Thyroid gland (tissue), 4 donors: ENCODE measurements at places on chromosomes 7 and 10.

DNA sequence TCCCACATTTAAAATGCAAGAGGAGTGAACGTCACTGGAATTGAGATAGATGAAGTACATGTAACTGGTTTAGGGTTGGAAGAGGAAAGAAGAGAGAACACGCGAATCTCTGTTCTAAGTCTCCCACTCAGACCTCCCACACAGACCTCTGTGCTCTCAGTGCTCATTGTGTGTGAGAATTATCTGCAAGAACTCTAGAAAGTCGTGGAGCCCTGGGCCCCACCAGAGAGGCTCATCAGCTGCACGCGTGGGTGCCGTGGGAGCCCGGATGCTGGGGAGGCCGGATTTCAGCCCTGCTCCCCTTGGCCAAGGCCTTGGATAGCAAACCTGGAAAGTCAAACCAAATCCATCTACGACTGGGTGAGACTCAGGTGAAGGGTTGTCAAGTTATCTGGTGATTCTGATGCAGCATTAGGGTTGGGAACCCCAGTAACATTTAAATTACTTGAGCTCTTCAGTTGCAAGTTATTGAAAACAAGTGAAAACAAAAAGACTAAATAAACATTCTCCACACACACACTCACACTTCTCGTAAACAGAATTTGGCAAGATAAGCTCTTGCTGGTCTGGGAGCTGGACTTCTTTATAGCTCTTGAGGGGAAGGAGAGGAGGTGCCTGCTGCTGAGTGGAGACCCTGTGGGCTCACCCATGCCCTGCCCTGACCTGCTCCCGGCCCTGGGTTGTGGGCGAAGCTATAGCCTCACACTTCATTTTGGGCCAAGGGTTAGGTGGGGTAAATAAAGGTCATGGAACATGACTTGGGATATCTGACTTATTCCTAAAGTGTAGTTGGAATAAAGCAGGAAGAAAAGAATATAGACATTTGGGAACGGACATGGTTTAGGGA, 250.3 kb downstream of the ADARB2 start:
- no peak for DNase-seq

GRCh38 chr10:14578060-14578952, 196.4 kb downstream of the FAM107B start:
- no peak for DNase-seq

DNA sequence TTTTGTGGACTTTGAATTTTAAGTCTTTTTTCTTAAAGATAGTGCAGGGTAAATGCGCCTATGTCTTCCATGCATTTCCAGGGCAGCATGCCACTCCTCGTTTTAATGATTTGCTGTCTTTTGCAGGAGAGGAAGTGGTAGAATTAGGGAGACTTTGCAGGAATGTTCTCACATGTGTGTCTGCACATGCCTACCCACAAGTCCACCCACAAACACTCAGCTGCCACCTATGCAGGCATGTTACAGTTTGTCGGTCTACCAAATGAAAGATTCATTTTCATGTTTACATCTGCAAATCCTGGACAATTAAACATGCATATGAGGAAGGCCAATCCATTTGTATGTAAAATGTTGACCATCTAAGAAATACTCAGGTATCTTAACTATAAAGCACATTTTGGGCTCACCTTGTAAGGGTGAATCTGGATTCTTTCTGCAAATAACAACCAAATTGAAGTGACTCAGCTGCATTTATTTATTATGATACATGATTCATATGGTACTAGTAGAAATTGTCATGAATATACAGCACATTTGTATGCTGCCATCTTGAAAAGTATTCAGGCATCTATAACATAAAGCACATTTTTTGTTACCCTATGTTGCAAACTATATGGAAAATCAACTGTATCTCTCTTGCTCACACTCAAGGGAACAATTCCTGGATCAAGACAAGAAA, 4.7 kb upstream of the TEX36 start:
- no peak for DNase-seq

DNA sequence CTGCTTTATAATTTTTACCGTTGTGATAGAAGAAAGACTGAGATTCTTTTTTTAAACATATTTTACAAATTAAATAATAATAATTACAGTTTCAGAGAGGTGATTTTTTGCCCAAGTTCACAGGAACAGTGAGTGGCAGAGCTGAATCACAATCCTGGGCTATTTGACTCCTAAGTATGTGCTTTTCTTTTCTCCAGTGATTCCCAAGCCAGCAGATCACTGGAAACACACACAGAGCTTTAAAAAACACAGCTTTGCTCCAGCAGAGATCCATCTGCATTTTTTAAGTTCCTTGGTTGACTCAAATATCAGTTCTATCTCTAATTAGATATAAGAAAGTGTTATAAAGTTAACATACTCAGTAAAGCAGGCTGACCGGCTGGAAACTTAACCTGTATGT, 69.0 kb downstream of the AHR start:
- DNase-seq: no peak

DNA sequence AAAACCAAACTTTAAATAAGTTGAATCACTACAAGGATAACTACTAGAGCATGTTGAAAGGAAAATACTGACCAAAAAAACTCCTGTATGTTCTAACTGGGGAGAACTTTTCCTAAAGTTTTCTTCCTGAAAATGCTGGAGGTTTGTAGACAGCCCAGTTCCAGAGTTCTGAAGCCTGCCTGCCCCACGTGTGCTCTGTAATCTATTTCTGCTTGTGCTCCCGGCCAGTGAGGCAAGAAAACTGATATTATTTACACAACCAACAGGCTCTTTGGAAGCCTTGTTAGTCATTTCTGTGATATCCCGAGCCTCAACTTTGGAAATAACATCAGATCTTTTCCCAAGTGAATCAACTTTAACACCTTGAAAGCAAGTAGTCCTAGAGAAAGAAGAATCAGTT, 46.7 kb downstream of the ZFAND4 start:
- no peak for DNase-seq

DNA sequence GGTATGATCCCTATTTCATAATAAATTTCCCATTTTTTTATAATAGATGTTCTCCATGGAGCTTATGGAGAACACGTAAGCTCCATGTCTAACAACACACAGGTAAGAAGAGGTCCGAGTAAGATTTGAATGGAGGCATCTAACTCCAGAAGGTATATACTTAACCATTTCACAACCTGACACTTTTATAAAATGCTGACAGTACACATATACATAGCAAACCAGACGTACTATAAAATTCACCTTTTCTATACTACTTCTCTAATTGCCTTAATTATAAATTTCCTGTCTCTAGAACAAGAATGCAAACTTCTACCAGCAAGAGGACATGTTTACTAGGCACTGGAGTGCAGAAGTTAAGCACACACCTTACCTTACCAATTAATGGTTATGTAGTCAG, 151.3 kb downstream of the DGKI start:
- DNase-seq: no peak

DNA sequence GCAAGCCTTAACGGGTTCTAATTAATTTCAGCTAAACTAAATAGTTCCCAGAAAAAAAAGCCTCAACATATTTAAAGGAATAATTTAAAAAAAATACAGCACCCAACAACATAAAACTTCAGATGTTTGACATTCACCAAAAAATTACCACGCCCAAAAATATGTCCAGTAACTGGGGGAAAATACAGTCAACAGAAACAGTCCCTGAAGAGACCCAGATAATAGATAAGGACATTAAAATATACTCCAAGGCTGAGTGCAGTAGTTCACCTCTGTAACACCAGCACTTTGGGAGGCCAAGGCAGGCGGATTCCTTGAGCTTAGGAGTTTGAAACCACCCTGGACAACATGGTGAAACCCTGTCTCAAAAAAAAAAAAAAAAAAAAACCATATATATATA, 78.0 kb downstream of the BTAF1 start:
- no peak for DNase-seq

- DNase-seq: no peak
These were observed 55.2 kb downstream of the CDK6 start for GRCh38 chr7:92781117-92781720.

- DNase-seq: no peak
These were observed 4.4 kb downstream of the BAG3 start for GRCh38 chr10:119655566-119656001.

DNA sequence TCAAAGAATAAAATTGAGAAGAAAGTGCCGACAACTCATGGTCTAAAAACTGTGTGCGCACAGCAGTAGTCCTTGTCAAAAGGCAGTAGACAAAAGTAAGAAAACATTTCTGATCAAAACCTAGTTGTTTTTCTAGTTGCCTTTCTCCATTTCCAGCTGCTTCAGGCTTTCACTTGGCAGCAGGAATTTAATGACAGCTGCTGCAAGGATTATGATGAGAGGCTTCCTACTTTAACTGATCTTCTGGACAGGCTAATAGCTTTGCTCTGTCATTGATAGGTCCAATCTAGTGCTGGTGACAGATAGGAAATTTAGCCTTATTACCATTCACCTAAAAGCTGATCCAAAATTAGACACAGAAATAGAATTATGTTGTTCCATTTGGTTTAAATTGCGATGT, 110.7 kb upstream of the SEMA3C start:
- DNase-seq: no peak

DNA sequence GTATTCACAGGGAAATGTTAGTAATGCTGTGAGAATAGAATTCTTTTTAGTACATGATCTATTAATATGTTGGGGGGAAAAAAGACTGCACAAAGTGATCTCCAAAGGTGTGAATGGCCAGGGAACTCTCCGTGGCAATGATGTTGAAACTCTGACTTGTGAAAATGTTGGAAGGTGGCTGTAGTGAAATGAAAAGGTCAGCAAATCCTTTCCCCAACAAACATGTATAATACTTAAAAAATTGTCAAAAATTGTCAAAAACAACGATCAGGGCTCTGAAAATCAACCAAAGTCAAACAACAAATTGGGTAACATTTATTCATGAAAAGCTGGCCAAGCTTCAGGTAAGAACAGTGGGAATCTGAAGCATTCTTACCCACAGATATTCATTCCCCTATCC, 35.5 kb downstream of the TMEM26 start:
- DNase-seq: no peak

DNA sequence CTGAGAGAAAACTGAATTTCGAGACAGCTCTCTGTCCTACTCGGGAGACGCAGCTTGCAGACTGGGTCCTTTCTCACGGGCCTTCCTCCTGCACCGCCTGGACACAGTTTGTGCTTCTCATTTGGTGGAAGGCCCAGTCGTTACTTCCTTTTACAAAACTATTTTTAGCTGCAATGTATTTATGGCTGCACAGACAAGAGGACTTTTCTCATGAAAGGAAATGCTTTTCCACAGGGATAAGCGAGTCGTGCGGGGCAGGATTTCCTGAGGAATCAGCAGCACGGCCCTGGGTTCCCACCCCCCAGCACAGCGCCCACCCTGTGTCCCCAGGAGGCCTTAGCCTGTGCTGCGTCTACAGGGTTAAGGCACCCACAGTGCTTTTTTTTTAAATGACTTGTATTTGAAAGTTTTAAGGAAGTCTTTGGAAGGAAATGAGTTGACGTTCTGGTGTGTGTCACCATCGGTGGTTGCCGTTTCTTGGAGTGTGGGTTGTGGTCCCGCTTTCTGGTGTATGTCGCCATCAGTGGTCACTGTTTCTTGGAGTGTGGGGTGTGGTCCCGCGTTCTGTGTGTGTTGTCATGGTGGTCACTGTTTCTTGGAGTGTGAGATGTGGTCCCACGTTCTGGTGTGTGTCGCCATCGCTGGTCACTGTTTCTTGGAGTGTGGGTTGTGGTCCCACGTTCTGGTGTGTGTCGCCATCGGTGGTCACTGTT, 50.9 kb downstream of the INPP5A start:
- no peak for DNase-seq

DNA sequence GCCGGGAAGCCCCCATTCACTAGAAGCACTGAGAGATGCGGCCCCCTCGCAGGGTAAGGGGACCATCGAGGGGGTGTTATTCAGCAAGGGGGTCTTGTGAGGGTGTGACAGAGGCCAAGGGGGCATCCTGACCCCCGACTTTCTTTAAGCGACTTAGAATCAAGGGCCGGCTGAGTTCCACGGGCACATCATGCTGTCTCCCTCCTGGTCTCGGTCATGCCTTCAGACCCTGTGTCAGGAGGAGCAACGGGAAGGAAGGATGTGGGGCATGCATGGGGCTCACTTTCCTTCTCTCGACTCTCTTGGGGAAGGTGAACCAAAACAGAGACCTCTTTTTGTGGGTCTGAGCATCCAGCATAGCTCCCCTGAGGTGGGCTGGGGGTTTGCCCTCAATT, 2.5 kb downstream of the ACSL5 start:
- no peak for DNase-seq

GRCh38 chr7:47291461-47292081, 290.3 kb downstream of the TNS3 start:
- DNase-seq: no peak

- DNase-seq: no peak
These were observed 98.1 kb downstream of the CD36 start for GRCh38 chr7:80736371-80737125.

DNA sequence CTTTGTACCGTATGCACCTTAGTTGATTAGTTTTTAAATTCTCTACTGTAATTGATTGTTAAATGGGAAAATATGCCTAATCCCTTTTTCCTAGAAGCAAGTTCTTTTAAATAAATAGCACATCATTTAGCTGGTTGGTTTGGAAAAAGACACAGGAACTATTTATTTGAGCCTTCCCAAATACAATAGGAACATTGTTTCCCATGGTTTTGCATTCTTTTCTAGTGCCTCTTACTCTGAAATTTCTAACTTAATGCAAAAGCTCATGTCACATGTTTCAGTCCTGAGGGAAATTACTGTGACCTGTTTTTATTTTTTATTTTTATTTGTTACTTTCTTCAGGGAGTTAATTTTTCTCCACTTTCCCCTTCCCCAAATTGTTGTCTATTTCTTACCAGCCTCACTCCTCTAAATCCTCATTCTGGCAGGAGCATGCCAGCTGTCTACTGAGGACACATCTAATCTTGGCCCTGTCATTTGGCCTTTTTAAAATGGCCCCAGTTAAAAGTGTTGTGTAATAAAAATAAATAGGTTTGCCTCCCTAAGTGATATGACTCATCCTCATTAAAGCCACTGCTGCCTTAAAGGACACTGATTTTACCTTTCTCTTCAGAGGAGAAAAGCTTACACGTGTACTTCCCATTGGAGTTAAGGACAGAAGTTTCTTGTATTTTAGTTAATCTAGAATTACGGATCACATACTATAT, 94.5 kb downstream of the PPP1R3A start:
- DNase-seq: no peak
